ENCODE measurements at places on chromosomes 12 and 14.

- DNase-seq = no peak
Measured at GRCh38 chr12:16499611-16500010, 106.4 kb downstream of the LMO3 start.

- no peak for DNase-seq
Measured at GRCh38 chr12:64456119-64456518, 4.2 kb downstream of the TBK1 start.

DNA sequence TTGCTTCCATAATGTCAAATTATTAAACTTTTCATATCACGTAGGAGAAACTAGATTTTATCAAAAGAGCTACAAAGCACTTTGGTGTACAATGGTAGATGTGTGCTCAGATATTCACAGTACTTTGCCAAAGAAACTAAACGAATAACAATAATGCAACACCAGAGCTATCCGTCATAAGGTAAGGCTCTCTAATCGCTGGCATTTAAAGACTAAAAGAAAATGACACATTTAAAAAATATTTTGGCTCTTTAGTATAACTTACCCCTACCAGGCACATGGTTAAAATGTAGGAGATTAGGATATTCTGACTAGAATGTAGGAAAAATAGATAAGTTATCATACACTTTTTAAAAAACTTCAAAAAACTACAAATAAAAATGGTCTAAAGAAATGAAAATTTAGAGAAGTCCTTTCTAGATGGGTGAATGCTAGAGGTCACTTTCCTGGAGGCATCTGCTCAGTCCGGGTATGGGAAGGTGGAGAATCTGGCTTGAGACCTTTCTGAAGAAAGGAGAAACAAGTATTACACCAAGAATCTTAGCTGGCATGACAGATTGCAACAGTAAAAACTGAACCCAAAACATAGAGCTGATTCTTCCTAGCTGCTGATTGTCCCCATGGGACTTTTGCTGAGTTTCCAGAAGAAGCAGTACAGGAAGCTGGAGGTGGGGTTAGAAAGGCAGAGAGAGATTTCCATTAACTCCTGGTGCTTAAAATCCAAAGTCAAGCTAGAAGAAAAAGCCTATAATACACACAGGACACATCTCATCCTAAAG lies 67.9 kb downstream of the FAR2 start:
- DNase-seq = no peak

- no peak for DNase-seq
Measured at GRCh38 chr12:52631264-52631663, 12.9 kb upstream of the KRT73 start.
